ENCODE measurements at places on chromosomes 3 and 15.

DNA sequence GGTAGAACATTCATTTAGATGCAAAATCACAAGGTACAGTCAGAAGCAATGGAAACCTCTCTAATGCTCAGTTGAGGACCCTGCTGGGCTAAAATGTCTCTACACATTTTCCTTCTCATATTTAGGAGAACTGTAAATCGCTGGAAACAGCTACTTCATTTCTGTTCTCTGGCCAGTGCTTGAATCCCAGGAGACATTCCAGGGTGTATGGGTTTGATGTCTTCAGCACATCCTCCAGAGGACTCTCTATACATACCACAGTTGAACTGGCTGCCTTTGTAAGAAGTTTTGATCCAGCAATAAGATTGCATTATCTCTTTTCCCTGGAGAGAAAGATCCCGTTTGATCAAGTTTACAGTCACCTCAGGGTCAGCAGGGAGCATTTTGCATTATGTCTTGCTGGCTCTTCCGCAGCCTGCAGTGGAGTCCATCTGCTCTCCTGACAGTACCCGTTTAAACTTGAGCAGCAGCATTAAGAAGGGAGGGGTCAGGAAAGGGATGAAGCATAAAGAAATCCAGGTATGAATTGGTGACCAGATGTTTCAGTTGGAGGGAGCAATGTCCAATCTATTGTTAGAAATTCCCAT is 676.0 kb downstream of the EPHA3 start:
- peak; percentile 7 for DNase-seq

DNA sequence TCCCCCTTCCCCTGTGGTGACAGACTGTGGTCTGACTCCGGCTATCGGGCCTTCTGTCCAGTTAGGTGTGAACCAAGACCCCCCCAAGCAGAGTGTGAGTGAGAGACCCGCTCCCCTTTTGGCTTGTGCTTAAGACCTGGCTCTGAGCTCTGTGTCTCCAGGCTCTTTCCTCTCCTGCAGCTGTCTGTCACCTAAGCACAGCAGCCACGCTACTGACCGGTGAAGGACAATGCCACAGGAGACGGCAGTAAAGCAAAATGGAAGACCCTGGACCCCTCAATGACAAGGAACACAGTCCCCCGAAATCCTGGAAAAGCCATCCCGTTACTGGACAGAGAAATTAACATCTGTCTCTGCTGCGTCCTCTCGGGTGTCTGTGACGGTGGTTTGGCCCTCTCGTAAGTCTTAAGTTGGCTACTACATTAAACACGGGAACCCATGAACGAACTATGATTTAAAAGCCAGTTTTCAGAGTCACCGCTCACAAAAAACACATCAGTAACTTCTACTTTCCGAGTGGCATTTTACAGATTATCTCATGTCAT is 53.7 kb downstream of the CHSY1 start:
- no peak for DNase-seq

GRCh38 chr15:90684281-90684680 is 32.9 kb upstream of the BLM start:
- no peak for DNase-seq

DNA sequence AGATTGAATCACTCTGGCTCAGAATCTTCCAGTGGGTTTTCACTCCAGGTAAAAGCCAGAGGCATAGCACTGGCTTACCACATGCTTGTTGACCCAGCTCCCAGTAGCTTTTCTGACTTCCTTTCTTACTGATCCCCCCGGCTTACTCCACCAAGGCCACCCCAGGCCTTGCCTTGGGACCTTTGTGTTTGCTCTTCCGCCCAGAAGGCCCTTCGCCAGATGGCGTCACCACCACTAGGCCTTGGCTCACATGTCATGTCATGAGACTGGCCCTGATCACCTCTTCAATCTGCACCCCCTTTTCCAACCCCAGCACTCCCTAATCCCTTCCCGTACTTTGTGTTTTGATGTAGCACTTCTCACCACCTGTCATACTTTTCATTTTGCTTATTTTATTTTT is 98.5 kb upstream of the UMPS start:
- DNase-seq: no peak

DNA sequence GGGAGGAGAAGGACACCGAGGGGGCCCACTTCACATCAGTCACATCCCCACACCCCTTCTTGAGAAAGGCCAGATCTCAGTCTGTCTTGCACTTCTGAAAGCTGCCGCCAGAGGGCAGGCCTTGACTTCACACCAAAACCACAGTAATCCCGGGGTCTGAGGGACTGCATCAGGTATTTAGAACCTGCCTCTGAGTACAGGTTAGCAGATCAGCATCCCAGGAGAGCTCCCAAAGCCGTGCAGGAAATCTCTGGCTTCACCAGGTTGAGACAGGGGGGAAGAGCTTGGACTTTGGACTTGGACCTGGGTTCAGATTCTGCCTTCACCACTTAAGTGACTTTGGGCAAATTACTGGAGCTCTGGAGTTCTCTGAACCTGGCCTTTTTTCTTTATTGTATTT is 50.3 kb downstream of the LHFPL4 start:
- DNase-seq: peak; percentile 80

DNA sequence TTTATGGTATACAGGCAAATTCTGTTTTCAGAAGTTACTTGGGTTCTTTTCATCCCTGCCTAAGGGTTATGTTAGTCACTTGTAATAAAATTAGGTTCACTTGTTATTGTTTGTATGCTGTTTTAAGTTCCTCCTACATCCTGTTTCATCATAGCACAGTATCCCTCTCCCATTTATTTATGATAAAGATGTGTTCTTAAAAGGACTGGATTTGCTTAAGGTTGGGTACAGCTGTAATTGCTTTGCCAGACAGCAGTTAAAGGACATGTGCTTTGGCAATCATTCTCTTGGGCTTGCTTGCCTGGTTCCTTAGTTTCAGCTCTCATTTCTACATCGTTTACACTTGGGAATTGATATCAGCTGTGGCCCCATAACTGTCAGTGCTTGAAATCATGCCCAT is 11.7 kb downstream of the ATP2C1 start:
- DNase-seq: no peak

DNA sequence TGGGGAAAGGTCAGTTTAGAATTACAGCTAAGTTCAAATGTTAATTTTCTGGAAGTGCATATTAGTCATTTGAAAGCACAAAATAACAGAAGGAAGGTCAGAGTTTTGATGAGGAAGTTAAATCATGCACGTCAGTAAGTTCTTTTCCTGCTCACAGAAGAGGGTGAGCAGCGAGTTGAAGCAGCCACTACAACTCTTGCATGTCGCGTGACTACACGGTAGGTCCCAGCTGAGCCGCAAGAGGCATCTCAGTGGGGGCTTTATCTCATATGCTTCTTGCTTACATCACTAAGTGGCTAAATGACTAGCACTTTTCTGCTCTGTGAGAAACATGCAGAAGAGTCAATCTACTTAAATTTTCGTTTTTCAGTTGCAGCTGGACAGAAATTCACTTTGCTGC is 21.3 kb upstream of the SEC62 start:
- peak; percentile 28 for DNase-seq

- DNase-seq: no peak
Observed at GRCh38 chr15:36843822-36844221, 256.5 kb downstream of the MEIS2 start.

- DNase-seq: no peak
Observed at GRCh38 chr15:76327191-76328105, 9.1 kb upstream of the ISL2 start.

GRCh38 chr3:56254835-56255234 is 213.4 kb downstream of the ERC2 start:
- DNase-seq: no peak

DNA sequence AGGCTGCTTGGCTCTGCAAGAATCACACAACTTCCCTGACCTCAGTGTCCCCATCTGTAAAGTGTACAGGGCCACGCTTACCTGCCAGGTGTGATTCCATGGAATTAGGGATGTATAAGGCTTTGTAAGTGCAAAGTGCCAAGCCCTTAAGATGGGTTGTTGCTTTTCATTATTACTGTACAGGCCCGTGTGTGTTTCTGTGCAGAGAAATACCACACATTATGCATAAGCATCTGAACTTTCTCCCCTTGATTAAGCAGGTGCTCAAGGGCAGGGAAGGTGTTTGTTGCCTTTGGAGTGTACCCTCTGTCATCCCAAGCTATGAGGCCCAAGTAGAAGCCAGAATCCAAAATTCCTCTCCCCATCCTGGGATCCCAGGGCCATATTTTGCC is 13.6 kb upstream of the HRH1 start:
- DNase-seq: no peak

DNA sequence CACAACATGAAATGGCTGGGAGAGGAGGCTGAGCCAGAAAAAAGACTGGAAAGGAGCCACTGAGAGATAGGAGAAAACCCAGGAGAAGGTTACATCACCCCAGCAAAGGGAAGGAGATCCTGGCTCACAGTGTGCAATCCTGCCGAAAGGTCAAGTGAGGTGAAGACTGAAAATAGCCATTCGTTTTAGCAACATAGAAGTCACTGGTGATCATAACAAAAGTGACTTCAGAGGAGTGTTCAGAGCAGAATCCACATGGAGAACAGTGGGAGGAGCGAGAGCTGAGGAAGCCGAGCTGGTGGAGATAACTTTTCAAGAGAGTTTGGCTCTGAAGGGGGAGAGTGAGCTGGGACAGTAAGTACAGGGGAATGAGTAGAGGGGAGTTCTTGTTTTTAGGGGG is 5.4 kb upstream of the HEG1 start:
- no peak for DNase-seq

GRCh38 chr3:119295816-119296726 is 1.9 kb downstream of the ARHGAP31 start:
- DNase-seq: no peak

- DNase-seq: no peak
Observed at GRCh38 chr15:69587723-69588426, 135.3 kb downstream of the RPLP1 start.

DNA sequence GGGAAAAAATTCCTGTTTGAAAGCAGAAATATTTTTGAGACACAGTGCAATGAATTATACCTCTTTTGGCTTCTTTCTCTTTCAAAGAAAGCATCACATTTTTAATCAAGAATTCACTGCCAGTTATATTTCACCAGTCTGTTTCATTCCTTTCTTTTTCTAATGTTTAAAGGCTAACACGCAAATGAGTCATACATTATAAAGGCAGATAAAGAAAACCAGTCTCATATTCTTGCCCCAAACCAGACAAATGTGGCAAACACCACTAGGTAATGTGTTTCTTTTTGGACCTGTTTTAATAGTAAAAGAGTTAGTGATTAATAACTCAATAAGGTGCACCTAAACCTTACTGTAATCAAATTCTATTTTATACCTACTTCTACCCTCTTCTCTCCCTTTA is 83.8 kb downstream of the PLOD2 start:
- DNase-seq: no peak
